Adrenal gland (tissue), 19 donors: ENCODE measurements at places on chromosomes 13 and 19.

DNA sequence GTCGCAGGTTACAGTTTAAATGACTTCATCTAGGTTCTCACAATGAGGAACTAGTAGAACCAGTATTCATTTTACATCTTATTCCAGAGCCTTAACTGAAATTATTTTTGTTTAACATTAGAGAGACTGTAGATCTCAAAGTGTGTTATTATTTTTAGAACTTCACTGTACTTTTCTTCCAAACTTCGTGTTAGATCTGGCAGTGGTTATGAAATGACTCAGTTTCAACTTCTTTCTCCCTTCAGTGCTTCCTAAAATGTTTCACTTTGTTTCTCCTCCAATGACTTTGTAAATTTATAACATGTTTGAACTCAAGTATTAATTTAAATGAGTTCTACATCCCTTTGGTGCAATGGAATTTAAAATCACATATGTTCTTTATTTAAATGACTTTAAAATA lies 139.3 kb downstream of the PCDH9 start:
- no peaks in the 10 kb centered on the region for H3K36me3 ChIP-seq
- no peaks in the 10 kb centered on the region for H3K27me3 ChIP-seq
- H3K4me1 ChIP-seq: no peaks in the 10 kb centered on the region
- H3K4me3 ChIP-seq: no peak overlapping the region

DNA sequence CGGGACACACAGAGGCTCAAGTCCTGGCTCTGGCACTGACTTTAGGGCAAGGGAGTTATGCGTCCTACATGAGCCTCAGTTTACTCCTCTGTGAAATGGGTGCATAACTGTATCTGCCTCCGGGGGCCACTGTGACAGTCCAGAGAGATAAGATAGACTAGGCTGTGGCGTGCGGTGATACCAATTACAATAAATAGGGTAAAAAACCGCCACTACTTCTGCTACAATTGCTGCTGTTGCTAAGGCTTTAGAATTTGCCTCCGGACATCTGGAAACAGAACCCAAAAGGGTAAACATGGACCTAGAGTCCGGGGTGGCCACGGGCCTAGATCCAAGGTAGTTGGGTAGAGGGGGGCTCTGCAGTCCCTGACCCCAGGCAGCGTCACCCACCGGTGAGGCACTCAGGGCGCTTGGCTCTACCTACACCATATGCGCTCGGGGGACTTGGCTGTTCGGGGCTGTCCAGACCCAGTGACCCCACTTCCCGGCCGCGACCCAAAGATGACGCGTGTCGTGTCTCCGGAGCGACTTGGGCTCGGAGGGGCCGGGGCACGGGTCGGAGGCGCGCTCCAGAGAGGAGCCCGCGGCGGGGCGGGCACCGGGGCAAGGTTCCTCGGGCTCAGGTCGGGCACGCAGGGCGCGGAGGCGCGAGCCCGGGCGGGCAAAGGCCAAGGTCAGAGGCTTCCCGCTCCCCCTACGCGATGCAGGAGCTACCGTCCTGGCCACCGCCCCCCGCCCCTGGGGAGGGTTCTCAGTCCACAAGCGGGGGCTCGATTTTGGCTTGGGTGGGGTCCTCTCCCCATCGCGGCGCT lies 1.1 kb downstream of the INSR start:
- no peaks in the 10 kb centered on the region for H3K36me3 ChIP-seq
- H3K4me3 ChIP-seq: peak overlapping the region; percentile 94
- H3K27me3 ChIP-seq: no peaks in the 10 kb centered on the region
- DNase-seq: peak; percentile 68
- peaks cover 34% of the 10 kb centered on the region for H3K4me1 ChIP-seq

DNA sequence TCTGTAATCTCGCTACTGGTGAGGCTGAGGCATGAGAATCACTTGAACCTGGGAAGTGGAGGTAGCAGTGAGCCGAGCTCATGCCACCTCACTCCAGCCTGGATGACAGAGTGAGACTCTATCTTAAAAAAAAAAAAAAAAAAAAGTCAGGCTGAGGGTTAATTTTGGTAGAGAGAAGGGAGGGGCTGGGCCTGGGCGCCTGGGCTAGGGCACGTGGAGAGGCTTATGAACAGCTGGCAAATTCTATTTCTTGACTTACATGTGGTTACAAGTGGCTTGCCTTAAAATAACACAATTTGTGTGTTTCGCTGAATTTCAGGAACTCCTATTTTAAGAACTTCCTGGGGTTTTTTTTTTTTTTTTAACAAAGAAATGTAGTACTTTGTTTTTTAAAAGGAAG lies 47.6 kb upstream of the MAP3K10 start:
- H3K27ac ChIP-seq: no peak overlapping the region
- H3K4me1 ChIP-seq: peaks cover 5% of the 10 kb centered on the region
- H3K36me3 ChIP-seq: no peaks in the 10 kb centered on the region

DNA sequence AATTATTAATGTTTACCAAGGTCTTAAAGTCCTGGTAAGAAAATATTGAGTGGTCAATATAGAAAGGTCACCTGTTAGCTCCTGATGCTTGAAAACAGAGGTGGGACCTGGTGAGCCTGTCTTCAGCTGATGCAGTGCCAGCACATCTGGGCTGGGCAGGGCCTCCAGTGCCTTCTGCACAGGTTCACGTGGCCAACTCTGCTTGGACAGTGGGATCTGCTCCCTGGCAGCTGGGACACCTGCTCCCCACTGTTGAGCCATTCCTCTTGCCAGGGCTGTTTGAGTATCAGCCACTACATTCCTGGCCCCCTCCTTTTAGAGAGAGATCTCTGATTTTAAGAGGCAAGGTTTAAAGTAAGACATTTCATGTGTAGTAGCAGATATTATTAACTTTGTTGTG lies 135.0 kb downstream of the TM9SF2 start:
- no peaks in the 10 kb centered on the region for H3K4me1 ChIP-seq
- H3K36me3 ChIP-seq: no peaks in the 10 kb centered on the region
- H3K27ac ChIP-seq: no peak overlapping the region
- H3K4me3 ChIP-seq: no peak overlapping the region
- no peaks in the 10 kb centered on the region for H3K27me3 ChIP-seq

GRCh38 chr13:45055198-45055901 lies 65.0 kb upstream of the GTF2F2 start:
- peak overlapping the region; percentile 20 for H3K27ac ChIP-seq
- H3K36me3 ChIP-seq: no peaks in the 10 kb centered on the region

DNA sequence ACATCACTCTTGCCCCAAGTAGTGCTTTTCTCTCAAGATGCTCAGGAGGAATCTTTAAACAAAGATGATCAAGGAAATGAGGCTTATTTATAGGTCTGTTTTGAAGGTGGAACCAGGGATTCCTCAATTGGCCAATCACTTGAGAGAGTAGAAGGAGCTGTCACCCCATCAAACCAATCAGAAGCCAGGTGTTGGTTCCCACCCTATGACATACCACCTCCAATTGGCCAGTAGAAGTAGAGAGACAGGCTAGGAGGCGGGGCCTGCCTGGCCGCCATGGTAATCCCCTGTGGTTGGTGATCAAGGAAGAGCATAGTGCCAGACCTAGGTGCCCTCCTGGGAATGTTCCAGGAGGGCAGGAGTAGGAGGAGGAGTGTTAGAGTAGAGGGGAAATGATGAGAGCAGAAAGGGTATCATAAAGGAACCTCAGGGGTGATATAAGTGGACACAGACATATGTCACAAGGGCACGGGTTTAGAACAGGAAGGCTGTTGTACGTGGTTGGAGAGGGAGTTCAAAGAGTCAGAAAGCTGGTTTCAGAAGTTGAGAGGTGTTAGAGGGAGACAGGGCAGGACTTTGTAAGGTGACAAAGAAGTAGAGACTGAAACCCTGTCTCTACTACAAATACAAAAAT lies 10.5 kb downstream of the PMIS2 start:
- H3K27ac ChIP-seq: no peak overlapping the region
- no peak for DNase-seq
- H3K4me1 ChIP-seq: no peaks in the 10 kb centered on the region
- H3K27me3 ChIP-seq: no peaks in the 10 kb centered on the region
- H3K36me3 ChIP-seq: no peaks in the 10 kb centered on the region

DNA sequence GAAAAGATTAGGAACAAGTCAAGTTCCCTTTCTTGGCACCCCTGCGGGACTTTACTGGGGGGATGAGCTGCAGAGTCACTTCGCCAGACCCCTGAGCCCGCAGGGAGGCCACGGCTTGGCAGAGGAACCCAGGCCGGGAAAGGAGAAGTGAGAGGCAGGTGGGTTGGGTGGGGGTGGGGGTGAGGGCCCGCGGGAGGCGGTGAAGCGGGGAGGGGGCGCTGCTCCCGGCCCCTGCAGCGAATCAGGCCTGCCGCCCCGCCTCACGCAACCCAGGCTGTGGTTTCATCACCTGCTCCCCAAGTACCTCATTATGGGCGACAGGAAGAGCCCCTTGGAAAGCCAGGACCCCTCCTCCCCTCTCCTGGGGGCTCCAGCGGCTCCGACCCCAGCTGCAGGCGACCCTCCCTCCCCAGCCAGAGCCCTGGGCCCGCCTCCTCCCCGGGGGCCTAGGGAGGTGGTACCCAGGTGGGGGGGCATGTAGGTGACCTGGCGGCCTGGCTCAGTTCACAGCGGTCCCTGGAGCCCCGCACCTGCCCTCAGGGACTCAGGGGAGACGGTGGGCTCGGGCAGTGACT lies 9.5 kb downstream of the MEF2B start:
- H3K4me3 ChIP-seq: no peak overlapping the region
- H3K4me1 ChIP-seq: no peaks in the 10 kb centered on the region
- DNase-seq: no peak

DNA sequence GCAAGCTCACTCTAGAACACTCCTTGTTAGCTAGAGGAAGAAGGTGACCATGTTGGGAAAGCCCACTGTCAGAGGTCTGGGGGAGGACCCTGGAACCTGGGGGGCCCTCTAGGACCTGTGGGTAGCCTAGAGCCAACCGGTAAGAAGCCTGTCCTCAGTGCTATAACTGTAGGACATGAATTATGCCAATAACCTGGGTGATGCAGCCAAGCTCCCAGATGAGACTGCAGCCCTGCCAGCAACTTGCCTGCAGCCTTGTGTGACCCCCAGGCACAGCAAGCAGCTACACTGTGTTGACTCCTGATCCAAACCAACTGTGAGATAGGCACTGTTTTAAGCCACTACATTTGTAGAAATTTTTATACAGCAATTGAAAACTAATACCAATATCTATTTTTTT lies 122.3 kb downstream of the MIPEP start:
- no peak for DNase-seq
- no peaks in the 10 kb centered on the region for H3K4me1 ChIP-seq

DNA sequence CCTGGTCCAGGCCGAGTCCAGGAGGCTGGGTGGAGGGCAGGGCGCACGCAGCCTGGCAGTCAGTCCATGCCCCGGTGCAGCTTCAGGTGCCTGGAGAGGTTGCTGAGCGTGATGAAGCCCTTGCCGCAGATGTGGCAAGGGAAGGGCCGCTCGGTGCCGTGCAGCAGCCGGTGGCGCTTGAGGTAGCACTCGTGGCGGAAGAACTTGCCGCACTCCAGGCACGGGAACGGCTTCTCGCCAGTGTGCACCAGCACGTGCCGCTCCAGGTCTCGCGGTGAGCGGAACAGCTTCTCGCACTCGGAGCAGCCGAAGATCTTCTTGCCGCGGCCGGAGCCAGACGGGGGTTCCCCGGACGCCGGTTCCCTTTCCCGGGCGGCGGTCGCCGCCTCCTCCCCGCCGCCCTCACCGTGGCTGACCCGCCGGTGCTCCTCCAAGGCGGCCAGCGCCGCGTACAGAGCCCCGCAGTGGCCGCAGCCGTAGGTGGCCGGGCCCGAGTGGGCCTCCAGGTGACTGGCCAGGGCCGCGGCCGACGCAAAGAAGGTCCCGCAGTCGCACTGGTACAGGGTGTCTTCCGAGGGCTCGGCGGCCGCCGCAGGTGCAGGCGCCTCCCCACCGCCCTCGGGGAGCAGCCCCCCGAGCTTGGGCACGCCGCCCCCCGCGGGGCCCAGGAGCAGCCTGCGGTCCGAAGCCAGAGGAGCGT lies 6.8 kb downstream of the FIZ1 start:
- H3K4me1 ChIP-seq: peaks cover 3% of the 10 kb centered on the region
- H3K27me3 ChIP-seq: no peaks in the 10 kb centered on the region
- no peak for DNase-seq
- H3K36me3 ChIP-seq: peaks cover 19% of the 10 kb centered on the region
- H3K4me3 ChIP-seq: no peak overlapping the region
